Lung microvascular endothelial cell (primary cell): ENCODE measurements at places on chromosomes 4 and X. TPM values are rescaled to one million over a fixed set of nuclear protein-coding genes. Genes with fewer than 3 reads are reported as not detected.

DNA sequence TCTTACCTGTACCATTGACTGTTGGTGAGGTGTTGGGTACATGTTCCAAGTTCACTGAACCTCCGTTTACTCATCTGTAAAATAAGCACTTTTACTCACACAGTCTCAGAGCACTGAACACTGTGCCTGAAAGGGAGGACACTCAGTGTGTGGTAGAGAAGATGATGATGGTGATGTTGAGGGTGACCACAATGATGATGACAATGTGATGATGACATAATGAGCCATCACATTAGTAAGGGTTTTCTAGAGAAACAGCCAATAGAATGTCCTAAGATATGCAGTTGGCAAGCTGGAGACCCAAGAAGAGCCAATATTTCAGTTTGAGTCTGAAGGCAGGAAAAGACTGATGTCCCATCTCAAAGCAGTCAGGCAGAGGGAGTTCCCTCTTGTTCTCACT is 315.4 kb upstream of the IGFBP7 start:
- DNase-seq = no peak

CT45A9 gene
- total RNA-seq = not detected in 2 replicates

DNA sequence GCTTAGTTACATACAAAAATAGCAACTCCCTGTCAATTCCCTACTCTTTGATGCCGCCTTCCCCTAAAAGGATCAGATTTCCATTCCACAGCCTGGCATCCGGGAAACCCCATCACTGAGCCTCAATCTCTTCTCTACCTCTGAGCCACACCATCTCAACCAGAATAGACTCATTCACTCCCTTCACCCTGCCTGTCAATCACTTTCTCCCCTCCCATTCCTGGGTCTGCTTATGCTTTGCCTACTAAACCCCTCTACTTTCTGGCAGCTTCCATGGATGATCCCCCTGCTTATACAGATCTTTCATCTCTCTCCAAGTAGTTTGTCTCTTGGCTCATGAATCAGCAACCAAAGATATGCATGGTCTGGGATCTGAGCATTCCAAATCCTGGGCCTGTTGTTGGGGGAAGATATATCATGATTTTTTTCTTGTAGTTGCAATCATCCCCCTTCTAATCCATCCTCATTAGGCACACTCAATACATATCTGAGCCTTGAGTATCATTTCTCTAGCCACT is 2.6 kb downstream of the AMER1 start:
- DNase-seq = no peak

RAB41 gene
- total RNA-seq = not detected in 2 replicates

DNA sequence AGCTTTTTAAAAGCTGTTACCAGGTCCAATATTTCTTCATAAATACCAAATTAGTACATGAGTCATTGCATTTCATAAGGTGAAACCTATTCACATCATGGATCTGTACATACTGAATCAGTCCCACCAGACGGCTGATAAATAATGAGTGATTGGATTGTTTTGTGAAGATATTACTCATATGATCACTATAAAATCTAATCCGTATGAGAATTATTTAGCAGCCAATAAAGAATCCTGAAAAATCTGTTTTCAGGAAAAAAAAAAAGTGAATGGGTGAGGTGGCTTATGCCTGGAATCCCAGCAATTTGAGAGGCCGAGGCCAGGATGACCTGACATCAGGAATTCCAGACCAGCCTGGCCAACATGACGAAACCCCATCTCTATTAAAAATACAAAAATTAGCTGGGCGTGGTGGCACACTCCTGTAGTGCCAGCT is 438.1 kb downstream of the INPP4B start:
- DNase-seq = peak; percentile 23

- DNase-seq = no peak
These were observed 226.8 kb downstream of the CAMK2D start for GRCh38 chr4:113534711-113535110.

DNA sequence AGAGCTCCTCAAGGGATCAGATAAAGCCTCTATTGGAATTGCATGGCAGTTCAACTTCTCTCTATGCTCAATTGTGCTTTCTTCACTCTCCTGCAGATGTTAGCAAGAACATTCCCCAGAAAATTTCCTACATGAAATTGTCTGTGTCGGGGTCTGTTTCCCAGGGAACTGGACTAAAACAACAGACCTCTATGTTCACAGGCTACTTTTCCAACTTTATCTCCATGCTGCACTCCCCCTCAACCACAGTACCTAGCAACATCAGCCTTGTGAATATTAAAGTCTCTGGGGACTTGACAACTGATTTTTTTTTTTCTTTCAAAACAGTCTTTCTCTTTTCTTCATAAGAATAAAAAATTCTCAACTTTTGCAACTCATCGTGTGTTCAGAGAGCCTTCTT is 1470.8 kb upstream of the ADGRL3 start:
- no peak for DNase-seq

GAGE2A gene
- not detected in 2 replicates for total RNA-seq

- DNase-seq = no peak
These were observed 39.1 kb upstream of the NSUN7 start for GRCh38 chr4:40710484-40711254.

DNA sequence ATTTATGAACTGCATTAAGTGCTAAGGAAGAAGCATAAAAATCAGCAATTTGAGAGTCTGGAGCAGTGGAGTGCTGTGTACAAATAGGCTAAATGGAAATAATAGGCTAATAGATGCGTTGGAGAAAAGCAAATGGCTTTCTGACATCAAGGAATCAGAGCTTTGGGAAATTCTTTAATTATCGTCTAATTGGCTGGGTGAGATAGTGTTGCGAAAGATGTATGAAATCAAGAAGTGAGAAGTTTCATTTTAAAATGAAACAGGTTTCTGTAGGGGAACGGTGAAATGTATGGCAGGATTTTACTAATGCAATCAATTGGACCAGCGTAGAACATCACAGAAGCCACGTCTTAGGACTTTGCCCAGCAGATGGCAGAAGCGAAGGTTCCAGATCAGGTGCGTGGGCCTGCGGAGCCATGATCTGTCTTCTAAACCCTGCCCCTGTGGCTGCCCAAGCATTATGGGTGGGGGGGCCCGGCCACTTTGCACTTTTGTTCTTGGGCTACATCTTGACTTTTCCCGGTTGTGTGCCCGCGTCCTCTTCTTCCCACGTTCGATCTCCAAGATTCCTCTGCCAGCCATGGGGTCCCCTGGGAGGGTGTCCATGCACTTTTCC is 118.5 kb upstream of the SHISA3 start:
- no peak for DNase-seq

MTNR1A gene
- total RNA-seq = not detected in 2 replicates

GRCh38 chr4:110533940-110534339 is 58.0 kb downstream of the ENPEP start:
- DNase-seq = peak; percentile 84

ANOS1 gene
- 0.22 and 0.60 TPM in 2 replicates for total RNA-seq

- DNase-seq = no peak
These were observed 39.8 kb upstream of the MID1 start for GRCh38 chrX:10660171-10660570.

FHIP1A gene
- 0.22 and 0.60 TPM in 2 replicates for total RNA-seq

DNA sequence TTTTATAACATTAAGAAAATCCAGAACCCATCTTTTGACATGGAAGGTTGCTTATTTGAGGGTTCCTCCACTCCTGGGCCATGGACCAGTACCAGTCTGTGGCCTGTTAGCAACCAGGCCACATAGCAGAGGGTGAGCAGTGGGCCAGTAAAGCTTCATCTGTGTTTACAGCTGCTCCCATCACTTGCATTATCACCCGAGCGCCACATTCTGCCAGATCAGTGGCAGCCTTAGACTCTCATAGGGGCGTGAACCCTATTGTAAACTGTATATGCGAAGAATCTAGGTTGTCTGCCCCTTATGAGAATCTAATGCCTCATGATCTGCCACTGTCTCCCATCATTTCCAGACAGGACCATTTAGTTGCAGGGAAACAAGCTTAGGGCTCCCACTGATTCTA is 58.6 kb downstream of the NDST4 start:
- no peak for DNase-seq

SCML2 gene
- 1.3 and 1.8 TPM in 2 replicates for total RNA-seq

FAM47A gene
- not detected in 2 replicates for total RNA-seq

DNA sequence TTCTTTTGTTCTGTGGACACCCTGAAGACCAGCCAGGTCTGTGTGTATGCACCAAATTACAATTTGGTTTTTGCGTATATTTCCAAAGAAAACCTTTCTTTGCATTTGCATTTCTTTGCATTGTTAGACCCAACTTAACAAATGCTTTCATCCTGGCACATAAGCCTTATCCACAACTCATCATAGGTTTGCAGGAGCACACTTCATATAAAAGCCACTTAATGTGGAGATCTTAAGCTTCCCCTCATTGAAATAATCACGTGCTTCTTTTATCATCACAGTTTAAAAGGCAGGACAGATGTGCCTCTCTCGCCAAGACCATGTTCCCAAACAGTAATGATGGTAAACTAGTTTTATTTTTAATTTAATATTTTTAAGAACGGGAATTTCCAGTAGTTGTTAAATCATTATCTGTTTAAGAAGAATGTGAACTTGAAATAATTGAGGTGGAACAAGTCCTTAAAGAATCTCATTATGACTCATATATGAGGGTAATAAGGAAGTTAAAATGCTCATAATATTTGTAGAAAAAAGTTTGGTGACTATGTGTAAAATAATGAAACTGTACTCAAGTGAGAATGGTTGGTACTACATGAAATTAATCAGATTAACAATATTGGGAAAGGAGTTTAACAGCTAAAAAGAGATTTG is 65.5 kb downstream of the GLRA3 start:
- no peak for DNase-seq

MAGIX gene
- total RNA-seq = 0.60 and 0.65 TPM in 2 replicates

NAP1L2 gene
- 0.65 and 2.0 TPM in 2 replicates for total RNA-seq

APLN gene
- total RNA-seq = 9.3 and 28.8 TPM in 2 replicates

NEUROG2 gene
- total RNA-seq = not detected in 2 replicates

GRCh38 chrX:153970357-153971123 is 1.1 kb downstream of the HCFC1 start:
- DNase-seq = peak; percentile 34

RIBC1 gene
- under 0.01 TPM in 1 of 2 replicates, not detected in the other for total RNA-seq

DNA sequence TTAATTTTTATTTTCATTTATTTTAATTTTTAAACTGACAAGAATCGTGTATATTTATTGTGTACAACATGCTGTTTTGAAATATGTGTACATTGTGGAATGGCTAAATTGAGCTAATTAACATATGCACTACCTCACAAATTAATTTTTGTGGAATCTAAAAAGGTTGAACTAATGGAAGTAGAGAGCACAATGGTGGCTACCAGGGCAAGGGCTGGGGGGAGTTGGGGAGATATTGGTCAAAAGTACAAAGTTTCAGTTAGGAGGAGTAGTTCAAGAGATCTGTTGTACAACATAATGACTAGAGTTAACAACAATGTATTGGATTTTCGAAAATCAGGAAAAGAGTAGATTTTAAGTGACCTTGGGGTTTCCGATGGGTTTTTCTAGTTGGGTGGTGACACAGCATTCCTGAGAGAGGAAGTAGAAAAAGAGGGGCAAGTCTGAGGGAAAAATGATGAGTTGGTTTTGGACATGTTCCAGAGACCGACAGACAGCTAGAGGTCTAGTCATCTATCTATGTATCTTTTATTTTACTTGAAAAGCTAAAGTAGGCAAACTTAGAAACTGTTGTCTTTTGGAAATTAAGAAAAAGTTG is 23.2 kb downstream of the APOO start:
- peak; percentile 76 for DNase-seq

- DNase-seq = no peak
These were observed 86.0 kb upstream of the LIMCH1 start for GRCh38 chr4:41451961-41452360.

- no peak for DNase-seq
These were observed 18.5 kb downstream of the OTUD5 start for GRCh38 chrX:48938721-48939425.

DNA sequence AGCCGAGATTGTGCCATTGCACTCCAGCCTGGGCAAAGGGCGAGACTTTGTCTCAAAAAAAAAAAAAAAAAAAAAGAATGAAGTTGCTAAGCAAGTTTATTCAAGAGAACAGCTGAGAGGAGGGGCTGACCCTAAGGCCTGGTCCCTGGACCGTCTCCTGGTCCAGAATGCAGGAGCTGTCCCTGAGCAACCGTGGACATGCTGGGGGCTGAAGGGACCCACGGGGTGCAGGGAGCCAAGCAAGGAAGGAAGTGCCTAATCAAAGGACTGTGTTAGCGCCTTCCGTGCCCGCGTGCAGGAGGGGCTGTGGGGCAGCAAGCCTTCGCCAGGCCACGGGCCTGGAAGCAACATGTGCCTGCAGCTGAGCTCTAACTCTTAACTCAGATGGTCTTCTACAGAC is 39.1 kb upstream of the CDKN2AIP start:
- no peak for DNase-seq

DNA sequence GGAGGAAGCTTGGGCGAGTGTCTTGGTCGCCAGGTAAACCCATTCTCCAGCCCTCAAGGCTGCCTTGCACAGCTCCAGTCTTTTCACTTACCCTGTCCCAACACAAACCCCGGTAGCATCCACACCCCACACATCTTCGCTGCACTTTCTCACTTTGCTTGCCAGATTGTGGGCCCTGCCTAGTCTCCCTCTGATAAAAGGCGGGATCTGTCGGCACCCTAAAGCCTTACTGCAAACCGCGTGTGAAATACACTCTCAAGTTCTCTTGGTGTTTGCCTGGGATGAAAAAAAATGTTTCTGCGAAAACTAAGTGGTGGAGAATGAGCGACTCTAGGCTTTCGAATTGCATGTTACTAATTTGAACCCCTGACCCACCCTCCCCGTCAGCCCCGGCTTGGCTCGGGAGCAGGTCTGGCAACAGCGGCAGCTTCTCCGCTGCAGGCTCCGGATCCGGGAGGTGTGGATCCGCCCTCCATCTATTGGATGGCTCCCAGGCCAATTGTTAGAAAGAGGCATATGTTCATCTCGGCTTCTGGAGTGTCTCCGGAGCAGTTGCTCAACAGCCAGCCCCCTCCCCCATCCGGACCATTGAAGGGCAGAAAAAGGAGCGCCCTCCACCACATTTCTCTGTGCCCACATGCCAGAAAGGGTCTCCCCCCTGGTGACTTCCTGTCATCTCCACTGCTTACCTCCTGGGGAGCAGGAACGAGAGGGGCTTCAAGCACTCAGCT is 3.0 kb upstream of the CITED1 start:
- peak; percentile 56 for DNase-seq

- DNase-seq = no peak
These were observed 47.0 kb downstream of the FAT1 start for GRCh38 chr4:186676531-186677161.

RBMXL3 gene
- total RNA-seq = not detected in 2 replicates

DNA sequence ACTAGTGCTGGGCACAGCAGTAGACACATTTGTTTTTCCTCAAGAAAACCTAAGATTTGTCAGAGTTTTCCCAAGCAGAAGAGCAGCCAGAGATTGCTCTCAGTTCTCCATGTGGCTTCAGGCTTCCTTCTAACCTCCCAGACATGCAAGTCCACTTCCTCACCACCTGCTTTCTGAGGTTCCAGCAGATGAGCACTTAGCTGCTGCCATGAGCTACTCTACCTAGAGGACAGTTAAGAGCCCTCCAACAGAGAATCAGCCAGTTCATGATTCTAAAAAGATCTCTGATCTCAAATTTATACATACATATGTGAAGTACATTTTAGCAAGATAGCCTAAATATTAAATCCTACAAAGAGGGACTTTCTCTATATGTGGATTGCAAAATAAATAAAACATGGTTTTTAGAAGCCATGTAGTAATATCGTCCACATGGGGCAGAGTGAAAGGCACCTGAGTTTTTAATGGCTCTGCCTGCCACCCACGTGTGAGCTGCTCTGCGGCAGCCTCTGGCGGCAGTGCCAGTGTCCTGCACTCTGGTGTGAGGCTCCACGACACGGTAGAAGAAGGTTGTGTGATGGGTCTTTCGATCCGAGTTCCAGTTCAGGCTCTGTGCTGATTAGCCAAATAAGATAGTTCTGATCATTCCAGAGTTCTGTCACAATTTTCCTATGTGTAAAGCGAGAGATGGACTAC is 10.3 kb downstream of the CYP4V2 start:
- DNase-seq = peak; percentile 64

GRCh38 chr4:101596781-101597552 is 193.6 kb upstream of the BANK1 start:
- no peak for DNase-seq
